NCI-H1436 (cell line): ENCODE measurements at places on chromosomes 12 and 14.

- DNase-seq: no peak
Observed at GRCh38 chr14:61140872-61141271, 140.3 kb downstream of the TMEM30B start.

DNA sequence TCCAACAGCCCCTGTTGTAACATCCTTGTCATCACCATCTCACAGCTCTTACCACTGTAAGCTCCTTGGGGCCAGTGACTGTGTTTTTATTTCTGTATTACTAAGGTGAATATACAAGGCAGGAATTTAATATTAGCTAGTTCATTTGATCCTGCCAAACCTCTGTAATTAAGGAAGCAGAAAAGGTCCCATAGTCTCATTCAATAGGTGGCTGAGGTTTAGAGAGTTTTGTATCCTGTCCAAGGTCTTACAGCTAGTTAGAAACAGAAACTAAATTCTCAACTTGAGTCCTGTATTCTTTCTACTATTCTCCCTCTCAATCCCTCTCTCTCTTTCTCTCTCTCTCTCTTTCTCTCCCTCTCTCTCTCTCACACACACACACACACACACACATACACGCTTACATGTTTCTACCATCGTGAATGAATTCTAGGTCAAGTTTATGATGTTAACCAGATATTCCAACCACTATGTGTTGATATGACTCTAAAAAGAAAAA, 543 bp upstream of the GLIPR1 start:
- no peak for DNase-seq

DNA sequence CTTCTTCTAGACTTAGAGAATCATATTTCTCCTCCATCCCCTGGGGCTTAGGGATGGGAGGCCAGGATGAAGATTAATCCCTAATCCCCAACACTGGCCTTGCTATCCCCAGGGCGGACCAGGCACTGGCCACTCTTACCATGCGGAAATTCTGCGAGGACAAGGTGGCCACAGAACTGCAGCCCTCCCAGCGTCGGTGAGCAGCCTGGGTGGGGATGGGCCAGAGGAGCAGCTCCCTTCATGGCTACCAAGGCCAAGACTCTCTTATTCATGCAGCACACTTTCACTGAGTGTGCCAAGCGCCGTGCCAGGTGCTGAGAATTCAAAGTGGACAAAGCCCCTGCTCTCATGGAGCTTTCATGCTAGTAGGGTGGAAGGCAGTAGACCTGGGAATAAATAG, 7.0 kb downstream of the TNS2 start:
- DNase-seq: no peak

GRCh38 chr14:62670526-62670925, 374.7 kb downstream of the KCNH5 start:
- no peak for DNase-seq

GRCh38 chr12:10867381-10867780, 16.7 kb downstream of the PRH1 start:
- no peak for DNase-seq

GRCh38 chr14:93065272-93065730, 50.4 kb downstream of the ITPK1 start:
- DNase-seq: no peak

DNA sequence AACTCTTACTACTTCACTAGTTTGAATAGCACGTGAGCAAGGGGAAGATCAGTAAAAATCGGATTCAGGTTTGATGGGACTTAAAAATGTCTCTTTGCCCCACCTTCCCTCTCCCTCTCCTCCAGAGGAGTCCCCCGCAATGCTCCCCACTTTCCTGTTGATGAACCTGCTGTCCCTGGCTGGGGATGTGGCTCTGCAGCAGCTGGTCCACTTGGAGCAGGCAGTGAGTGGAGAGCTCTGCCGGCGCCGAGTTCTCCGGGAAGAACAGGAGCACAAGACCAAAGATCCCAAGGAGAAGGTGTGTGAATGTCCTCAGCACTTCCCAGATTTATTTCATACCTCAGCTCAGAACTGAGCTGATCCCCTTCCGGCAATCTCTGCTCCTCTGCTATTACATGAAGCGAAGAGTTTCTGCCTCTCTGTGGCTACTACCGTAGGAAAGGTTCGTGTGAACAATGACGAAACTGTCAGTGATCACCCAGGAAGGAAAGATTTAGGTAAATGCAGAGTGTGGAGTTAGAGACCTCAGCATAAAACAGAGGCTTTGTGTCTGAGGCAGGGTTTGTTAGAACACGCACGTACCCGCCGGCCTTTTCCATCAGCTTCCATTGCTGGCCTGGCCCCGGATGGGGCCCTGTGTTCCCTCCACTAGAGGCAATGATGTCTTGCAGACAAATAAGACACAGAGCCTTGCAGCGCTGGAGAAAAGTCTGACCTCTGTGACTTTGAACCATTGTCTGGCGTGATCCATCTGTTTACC, 7.4 kb upstream of the GAPDH start:
- DNase-seq: no peak

GRCh38 chr14:78933948-78934524, 763.9 kb downstream of the NRXN3 start:
- peak; percentile 29 for DNase-seq

DNA sequence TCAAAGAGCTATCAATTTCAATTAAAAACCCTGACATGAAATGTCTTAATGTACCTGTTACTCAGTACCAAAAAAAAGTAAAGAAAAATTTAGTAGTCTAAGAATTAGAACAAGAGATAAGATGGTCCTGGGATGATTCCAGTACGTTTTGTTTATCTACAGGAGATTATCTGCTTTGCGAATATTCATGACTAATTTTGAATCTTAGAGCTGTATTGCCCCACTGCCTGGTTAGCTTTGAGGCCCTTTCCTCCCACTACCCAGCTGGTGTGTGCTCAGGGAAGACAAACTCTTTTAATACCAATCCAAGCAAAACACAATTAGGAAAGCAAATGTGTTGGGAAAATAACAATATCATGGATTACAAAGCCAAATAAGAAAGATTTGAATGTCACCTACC, 263.5 kb downstream of the FOXG1 start:
- no peak for DNase-seq

- DNase-seq: peak; percentile 48
Observed at GRCh38 chr12:120394483-120395367, 25.8 kb upstream of the MSI1 start.
